ENCODE measurements at places on chromosomes 1 and 21.

DNA sequence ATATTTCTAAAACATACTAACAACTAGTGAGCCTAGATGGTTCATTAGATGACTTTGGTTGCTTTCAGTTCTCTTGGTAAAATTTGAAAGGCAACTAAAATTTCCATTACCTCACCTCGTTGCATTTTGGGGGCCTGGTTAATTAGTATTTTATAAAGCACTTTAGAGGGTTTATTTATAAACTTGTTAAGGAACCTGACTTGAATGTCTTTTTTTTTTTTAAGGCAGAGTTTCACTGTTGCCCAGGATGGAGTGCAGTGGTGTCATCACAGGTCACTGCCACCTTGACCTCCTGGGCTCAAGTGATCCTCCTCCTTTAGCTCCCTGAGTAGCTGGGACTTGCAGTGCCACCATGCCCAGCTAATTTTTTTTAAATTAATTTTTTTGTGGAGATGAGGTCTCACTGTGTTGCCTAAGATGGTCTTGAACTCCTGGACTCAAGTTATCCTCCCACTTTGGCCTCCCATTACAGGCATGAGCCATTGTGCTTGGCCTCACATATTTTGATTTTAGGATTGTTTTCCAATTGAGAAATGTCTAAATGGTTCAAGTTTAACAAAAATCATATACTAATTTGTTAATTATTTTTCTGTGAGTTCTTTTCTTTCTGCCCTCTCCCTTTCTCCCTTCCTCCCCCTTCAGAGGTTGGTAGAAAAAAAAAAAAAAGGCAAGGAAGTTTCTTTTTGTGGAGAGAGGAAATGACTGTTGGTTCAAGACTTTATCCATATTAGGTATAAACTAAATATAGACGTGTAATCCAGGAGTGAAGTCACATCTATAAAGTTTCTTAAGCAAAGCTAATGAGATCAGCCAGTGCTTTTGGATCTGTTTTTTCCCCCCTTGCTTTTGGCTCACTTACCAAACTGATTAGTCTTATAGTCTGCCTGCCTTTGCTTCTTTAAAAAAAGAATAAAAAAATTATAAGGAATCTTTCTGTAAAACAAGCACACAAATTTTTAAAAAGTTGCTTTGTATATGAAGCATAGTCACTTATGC is 24.7 kb downstream of the CLIC4 start:
- DNase-seq = no peak

DNA sequence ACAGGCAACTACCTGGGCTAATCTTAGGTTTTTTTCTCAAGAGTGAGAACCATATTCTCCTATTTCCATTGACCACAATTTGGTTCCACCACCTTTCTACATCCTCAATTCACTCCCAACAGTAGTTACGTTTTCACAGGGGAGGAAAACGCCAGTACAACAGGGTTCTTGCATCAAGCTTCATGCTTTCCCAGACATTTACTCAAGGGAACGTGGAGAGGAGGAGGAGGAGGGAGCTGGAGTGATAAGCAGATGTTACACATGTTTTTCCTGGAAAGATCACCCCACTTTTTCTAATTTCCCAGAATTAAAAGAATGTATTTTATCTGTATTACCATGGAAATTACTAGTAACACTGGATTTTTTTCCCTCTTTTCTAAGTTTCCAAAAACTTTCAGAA is 58.3 kb downstream of the RGS5 start:
- no peak for DNase-seq

GRCh38 chr1:231940701-231941100 is 314.1 kb downstream of the DISC1 start:
- no peak for DNase-seq

- no peak for DNase-seq
These were observed 28.2 kb upstream of the CTSK start for GRCh38 chr1:150836129-150836773.

GRCh38 chr1:32332290-32333079 is 3.5 kb downstream of the MARCKSL1 start:
- no peak for DNase-seq

DNA sequence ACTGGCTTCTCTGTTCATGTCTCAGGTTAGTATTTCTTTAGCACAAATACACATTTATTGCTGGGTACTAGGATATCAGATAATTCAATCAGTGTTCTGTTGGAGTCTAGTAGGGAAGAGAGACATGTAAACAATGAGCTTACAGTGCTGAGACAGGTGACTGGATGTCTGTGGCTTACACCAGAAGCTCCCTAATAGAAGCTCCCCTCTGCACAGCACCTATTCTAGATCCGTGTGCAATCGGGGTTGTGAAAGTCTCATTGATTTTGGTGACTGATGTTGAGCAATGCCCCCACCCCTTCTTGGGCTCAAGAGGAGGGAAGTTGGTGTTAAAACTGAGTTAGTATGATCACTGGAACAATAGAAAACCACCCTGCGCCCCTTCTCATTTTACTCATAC is 279.2 kb downstream of the RPS6KC1 start:
- no peak for DNase-seq

DNA sequence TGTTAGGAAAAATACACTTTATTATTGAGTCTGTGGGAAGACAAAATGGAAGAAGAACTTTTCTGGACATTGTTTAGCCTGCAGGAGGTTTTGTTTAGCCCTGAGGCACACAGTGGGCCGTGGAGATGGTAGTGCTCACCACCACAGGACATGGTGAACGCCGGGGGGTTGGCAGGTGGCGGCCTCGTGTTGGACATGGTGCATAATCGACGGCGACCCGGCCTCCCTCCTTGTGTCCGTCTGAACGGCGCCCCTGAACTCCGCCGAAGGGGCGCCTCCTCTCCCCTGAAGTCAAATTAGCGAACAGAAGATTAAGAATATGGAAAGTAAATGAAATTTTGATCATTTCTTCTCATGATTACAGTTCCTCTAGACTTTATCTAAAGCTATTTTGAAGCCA is 126.4 kb downstream of the PCBP3 start:
- no peak for DNase-seq

GRCh38 chr1:58786184-58786926 is 2.5 kb upstream of the JUN start:
- DNase-seq = no peak

DNA sequence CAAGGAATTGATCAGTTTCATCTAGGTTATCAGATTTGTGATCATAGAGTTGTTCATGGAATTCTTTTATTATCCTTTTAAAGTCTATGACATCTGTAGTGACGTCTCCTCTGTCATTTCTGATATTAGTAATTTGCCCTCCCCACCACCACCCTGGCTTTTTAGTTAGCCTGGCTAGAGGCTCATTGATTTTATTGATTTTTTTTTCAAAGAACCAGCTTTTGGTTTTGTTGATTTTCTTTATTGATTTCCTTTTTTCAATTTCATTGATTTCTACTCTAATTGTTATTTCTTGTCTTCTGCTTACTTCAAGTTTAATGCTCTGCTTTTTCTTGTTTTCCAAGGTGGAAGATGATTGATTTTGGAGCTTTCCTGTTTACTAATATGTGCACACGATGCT is 23.3 kb upstream of the TBX19 start:
- DNase-seq = no peak

- DNase-seq = no peak
These were observed 150.6 kb downstream of the NOS1AP start for GRCh38 chr1:162220009-162220539.

DNA sequence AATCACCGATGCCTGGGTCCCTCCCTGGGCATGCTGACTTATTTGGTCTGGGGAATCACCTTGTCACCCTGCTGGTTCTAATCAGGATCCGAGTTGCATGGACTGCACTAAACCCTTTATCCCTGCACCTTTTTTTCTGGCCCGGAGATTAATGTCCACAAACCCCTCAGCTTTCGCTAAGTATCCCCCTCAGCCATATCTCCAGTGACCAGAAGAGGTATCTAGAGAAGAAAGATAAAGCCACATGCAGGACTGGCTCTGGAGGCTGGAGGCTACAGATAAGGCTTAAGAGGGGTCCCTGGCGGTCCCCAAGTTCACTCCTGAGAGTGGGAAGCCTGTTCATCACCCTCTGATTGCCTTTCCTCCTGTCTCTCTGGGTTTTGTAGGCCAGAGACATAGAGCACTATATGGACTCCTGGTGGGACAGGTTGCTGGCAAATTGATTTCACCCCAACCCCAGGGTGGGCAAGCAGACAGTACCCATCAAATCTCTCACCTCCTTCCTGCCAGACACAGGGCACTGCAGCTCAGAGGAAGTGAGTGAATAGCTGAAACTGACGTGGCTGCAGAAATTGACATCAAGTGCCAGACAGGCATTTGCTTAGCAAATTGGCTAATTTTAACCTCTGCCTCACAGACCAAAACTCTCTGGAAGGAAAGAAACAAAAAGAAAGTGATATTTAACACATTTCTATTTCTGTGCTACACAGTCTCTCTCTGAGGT is 38.8 kb downstream of the HMGB4 start:
- DNase-seq = no peak

DNA sequence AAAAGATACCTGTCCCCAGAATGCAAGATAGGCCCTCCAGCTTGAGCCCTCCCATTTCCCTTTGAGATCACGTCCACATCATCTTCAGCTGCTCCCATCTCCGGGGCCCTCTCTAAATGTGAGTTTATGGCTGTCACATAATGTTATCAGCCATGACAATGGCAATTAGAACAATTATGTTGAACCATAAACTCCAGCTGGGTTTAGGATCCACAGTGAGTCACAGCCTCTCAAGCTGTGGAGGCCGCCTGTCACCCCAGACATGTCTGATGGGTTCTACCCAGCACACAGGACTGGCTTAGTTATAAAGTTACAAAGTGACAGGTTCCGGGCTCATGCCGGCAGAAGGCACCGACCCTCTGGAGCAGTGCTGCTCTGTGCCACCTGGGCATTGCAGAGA is 597.3 kb downstream of the PTPRU start:
- DNase-seq = no peak

- no peak for DNase-seq
These were observed 4.8 kb downstream of the TTLL7 start for GRCh38 chr1:83994111-83994510.

DNA sequence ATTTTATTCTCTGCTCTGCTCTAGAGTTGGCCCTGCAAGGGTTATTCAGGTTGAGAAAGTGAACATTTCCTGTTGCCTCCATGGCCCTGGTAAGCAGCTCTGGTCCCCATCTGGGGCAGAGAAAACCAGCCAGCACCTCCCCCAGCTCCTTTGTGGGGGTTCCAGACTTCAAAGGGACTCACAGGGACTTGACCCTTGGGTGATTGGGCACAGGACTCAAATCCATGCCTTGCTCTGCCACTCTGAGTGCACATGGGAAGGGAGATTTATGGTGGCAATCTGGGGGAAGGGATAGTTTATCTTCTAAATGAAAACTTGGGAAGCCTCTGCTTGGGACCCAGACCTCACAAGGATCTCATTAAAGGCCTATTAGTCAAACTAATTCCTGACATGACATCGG is 212.8 kb downstream of the FOXD2 start:
- no peak for DNase-seq

- no peak for DNase-seq
These were observed 332.4 kb upstream of the ZP4 start for GRCh38 chr1:238223076-238223640.

Measured in SHP77 treated with DMSO at 0.1 percent for 48 hours (cell line).